ENCODE measurements at places on chromosomes 2 and 18. TPM values are rescaled to one million over a fixed set of nuclear protein-coding genes. Genes with fewer than 3 reads are reported as not detected.

DNA sequence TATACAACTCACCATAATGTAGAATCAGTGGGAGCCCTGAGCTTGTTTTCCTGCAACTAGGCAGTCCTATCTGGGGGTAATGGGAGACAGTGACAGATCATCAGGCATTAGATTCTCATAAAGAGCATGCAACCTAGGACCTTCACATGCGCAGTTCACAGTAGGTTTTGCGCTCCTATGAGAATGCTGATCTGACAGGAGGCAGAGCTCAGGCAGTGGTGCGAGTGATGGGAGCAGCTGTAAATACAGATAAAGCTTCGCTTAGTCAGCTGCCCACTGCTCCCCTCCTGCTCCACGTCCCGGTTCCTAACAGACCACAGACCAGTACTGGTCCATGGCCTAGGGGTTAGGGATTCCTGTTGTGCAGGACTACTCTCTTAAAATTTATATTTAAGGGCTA is 255.3 kb upstream of the POU3F3 start:
- no peaks in the 10 kb centered on the region for H3K4me1 ChIP-seq
- DNase-seq: no peak
- no peak overlapping the region for H3K4me3 ChIP-seq

Gene SERPINB12
- total RNA-seq: not detected

Gene MALL
- not detected for total RNA-seq

Gene ACTG2
- 0.22 TPM for total RNA-seq

DNA sequence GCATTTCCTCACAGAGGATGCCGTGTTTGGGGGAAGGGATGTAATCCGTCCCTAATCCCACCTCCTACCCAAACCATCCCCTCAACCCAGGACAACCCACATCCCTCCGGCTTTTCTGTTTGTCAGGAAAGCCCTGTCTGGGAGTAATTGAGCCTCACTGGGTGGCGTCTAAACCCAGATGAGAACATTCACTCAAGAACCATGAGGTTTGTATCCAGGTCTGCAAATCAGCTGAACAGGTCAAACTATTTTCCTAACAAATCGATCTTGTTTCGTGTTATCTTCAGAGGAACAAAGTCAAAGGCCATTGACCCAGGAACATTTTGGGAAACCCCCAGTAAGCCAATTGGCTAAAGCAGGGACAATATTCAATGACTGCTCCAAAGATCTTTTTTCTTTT is 25.7 kb downstream of the CYP27C1 start:
- no peak for DNase-seq
- no peaks in the 10 kb centered on the region for H3K36me3 ChIP-seq
- no peak overlapping the region for H3K27ac ChIP-seq

DNA sequence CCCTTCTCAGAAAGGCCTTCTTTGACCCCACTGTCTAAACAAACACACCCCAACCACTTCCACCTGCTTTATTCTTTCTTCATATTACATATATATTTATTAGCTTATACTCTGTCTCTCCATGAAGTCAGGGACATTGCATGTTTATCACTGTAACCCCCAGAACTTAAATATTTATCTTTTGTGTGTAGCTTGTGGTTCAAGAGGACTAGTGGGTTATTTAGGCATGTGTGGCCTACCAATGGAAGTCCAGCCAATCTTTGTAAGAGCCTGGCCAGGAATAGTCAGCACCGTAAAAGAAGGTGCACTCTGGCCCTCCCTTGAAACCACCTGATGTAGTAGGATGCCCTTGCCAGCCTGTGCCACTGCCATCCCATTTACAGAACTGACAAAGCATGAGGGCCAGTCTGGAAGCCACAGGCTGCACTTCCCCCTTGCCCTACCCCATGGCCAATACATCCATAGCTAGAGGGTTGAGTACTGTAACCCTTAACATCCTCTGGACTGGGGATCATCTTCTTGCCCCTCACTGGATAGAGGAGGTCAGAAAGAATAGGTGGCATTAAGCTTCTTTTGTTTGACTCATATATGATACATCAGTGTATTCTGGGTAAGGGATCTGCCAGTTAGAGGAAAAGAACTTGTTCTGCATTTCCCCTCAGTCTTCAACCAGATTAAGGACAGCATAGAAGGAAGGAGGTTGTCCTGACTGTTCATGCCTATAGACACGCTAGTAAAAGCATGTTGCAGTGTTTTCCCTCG is 4.9 kb downstream of the NEMP2 start:
- H3K27me3 ChIP-seq: no peaks in the 10 kb centered on the region
- peaks cover 11% of the 10 kb centered on the region for H3K36me3 ChIP-seq
- no peak overlapping the region for H3K27ac ChIP-seq
- no peak overlapping the region for H3K4me3 ChIP-seq

Gene KCNG3
- total RNA-seq: 0.11 TPM

Gene LYPD6
- not detected for total RNA-seq

DNA sequence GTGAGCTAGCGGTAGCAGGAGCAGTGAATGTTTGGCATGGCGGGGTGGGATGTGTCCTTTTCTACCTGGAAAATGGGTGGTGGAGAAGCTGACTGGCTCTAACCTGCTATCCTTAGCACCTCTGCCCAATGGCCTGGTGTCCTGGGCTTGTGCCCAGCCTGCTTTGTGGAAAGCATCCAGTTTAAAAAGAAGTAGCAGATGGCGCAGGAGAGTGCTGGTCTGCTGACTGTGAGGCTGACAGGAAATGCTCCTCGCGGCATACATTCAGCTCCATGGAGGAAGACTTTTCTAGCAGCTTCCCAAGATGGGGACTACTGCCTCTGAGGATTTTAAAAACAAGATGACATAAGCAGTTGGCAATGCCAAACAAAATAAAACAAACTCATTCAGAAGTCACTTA is 56.2 kb upstream of the LYPD6B start:
- no peak overlapping the region for H3K27ac ChIP-seq
- no peak overlapping the region for H3K4me3 ChIP-seq
- DNase-seq: no peak
- H3K4me1 ChIP-seq: no peaks in the 10 kb centered on the region
- peaks cover 9% of the 10 kb centered on the region for H3K36me3 ChIP-seq
- no peaks in the 10 kb centered on the region for H3K27me3 ChIP-seq
